OCI-M1 (cell line): ENCODE measurements at places on chromosomes 6 and 20.

- DNase-seq = peak; percentile 47
Measured at GRCh38 chr6:46130666-46131065, 877 bp downstream of the ENPP4 start.

DNA sequence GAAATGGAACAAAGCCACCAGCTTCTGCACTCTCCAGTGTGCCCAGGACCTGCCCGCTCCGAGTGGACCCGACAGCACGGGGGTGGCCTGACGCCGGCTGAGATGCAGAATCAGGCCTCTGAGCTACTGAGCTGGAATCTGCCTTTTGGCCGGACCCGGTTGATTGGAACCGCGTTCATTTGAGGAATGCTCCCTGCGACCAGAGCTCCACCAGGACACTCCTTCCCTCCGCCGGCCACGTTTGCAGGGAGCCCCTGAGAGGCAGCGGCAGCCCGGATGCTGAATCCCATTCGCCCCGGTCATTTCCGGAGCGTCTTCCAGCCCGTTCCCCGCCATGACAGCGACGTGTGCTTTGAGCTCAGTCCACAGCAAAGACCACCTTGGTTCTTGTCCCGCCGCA, 392.7 kb downstream of the THBS2 start:
- DNase-seq = no peak

- no peak for DNase-seq
Measured at GRCh38 chr6:104356197-104356596, 503.5 kb downstream of the HACE1 start.

DNA sequence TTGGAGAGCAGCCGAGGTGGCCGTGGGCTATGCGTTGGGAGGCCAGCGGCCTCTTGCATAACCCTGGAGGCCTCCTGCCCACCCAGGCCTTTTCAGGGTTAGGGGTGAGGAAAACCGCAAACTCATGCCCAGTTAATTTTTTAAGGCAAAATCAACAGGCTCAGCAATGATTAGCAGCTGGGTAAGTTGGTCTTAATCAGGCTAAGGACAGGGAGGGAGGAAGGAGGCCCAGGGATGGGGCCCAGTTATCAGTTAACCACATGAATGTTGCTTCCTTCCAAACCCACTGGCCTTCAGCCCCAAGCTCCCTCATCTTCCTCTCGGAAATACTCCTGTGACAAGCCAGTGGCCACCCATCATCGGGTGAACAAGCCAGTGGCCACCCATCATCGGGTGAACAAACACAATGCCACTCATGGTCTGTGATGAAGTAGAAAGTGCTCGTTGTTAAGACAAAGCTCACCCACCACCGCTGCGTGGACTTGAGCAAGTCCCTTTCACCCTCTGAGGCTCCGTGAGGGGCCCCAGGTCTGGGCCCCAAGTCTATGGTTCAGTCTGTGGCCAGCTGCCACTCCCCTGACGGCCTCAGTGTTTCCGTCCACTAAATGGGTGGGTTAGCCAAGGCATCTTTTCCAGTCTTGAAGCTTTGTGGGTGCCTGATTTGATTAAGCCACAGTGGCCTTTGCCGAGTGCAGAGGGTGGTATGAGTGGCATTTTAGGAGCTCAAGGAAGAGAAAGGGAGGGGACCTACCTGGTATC, 39.4 kb downstream of the HNF4A start:
- DNase-seq = peak; percentile 81

DNA sequence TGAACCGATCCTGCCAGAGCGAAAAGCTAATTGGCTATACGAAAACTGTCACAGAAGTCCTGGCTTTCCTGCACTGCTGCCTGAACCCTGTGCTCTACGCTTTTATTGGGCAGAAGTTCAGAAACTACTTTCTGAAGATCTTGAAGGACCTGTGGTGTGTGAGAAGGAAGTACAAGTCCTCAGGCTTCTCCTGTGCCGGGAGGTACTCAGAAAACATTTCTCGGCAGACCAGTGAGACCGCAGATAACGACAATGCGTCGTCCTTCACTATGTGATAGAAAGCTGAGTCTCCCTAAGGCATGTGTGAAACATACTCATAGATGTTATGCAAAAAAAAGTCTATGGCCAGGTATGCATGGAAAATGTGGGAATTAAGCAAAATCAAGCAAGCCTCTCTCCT, 14.2 kb downstream of the CCR6 start:
- no peak for DNase-seq

GRCh38 chr6:3341467-3341866, 82.7 kb downstream of the PSMG4 start:
- no peak for DNase-seq

GRCh38 chr20:36792422-36792821, 18.9 kb upstream of the DSN1 start:
- DNase-seq = peak; percentile 42

DNA sequence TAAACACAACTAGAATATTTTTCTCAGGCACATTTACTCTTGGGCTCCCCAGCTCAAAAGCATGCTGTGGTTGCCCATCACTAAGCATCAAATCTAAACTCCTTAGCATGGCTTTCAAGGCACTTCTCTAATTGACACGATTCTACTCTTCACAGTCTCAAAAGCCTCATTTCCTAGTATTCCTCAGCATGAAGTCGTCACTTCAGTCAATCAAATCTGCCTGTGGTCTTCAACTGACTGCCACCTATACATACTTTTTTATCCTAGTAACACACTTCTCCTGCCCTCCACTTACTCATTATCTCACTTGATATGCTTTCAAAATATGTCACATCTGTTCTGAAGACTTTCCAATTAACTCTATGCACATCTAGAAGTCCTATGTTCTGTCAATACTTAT, 110.3 kb downstream of the TBC1D32 start:
- no peak for DNase-seq

GRCh38 chr6:139701695-139702094, 327.2 kb upstream of the CITED2 start:
- no peak for DNase-seq

DNA sequence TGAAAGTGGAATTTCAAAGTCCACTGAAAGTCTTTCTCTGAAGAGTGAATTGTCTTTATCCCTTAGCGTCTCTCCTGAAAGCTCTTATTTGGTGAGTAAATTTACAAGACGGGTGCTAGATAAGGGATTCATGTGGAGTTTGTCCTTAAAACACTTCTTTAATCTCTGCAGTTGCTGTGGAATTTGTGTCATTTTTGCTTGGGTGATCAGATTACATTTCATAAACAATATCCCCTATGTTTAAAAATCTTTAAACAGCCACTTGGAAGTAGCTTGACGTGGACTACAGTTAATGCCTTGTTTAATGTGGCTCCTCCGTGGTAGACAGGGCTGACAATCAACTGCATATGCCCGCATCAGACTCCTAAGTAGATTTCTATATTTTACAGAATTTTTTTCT, 175.4 kb upstream of the ZNF217 start:
- no peak for DNase-seq

DNA sequence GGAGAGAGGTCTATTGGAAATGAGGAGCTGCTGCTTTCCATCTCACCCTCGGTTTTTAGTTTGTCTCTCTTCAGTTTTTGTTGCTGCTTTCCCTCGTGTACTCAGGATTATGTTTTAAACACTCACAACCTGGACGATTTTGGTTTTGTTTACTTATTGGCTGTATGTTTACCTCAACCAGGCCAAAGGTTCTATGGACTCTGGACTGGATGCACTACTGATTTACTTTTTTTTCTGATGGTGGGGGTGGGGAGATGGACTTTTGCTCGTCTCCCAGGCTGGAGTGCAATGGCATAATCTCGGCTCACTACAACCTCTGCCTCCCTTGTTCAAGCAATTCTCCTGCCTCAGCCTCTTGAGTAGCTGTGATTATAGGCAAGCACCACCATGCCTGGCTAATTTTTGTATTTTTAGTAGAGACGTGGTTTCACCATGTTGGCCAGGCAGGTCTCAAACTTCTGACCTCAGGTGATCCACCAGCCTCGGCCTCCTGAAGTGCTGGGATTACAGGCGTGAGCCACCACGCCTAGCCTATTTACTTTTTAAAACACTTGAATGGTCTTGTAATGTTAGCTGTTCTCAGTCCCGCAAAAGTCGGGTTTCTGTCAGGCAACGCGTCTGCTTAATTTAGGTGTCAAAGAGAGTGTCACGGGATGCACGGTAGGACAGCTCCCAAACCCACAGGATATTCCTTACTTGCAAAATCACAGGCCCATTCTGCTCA, 148.2 kb upstream of the RIPOR2 start:
- DNase-seq = no peak

DNA sequence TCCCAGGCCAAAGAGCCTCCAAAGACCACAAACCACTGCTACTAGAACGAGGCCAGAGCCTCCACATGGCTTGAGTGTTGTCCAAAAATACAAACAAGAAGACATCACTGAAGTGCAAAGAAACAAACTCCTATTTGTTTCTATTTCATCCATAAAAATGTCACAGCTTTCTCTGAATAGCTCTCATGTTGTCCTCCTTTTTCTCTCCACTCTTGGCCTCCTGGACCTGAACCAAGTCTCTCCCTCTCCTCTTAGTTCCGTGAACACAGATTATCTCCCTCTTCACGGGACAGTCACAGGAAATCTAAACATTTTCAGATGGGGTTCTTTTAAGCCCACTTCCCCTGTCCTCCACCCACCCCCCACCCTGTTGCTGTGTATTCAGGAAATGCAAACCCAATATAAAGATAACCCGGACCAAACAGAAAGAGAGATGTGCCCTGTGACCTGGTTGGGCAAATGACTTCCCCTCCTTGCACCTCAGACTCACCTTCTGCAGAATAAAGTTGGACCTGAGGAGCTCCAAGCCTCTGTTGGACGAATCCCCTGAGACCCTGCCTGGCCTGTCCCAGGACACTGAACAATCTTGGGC, 75.8 kb upstream of the MRPS10 start:
- no peak for DNase-seq

DNA sequence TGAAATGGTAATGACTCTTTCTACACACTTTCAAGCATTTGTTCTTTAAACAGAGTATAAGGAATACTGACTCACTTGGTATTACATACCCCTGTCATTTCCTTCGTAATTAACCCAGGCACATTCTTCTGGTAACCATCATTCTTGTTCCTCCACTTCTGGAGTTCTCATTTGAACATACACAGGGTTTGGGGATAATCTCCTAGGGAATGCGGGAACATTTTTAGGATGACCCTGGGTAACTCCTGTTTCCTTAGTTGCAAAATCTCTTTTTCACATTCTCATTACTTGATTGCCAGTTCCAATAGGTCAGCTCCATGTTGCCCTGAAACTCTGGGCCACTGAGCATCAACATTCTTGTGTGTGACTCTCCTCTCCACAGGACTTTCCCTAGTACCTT, 51.5 kb upstream of the E2F3 start:
- no peak for DNase-seq

DNA sequence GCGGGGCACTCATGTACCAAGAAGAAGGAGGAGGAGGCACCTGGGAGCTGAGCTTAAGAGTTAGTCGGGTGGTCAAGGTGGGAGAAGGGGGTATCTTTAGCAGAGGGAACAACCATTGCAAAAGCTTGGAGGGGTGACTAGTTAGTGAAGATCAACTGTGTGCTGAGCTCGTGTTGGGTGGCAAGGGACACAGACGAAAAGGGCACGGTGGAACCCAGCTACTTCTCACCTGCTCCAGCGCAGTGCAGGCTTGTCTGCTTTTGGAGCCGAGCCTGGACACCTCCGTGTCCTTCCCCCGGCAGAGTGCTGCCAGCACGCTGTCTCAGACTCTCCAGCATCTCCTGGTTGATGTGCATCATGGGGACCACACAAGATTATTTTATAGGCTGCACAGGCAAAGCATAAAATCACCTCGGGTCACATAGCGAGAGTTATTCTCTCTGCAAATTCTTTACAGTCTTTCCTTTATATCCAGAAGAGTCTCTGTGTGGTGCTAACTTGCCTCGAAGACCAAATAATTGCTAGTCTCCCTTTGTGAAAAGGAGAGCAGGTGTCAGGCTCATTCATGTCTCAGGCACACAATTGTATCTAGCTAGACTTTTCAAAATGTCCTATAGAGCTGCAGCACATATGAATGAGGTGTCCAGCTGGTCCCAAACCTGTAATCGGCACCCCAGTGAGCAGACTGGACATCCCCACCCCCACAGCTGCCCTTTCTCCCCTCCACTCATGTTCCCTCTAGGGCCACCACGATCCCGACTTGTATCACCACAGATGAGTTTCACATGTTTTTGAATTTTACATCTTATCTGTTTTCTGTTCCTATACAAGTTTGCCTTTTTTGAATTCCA, 123.4 kb downstream of the CEBPB start:
- no peak for DNase-seq

DNA sequence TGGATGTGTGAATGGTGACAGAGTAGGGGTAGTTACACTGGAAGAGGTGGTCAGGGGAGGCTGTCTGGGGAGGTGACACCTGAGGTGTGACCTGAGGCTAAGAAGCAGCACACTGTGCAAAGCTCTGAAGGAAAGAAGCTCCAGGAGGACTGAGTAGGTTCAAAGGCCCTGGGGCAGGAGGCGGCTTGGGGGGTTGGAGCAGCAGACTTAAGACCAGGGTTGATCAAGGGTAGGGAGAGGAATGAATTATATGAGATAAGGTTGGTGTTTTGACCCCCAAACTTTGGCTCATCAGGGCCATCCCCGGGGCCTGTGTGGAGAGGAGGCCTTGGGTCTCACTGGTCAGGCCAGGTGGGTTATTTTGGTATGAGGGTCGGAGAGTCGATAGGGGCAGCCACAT, 166.1 kb downstream of the GRM4 start:
- no peak for DNase-seq

DNA sequence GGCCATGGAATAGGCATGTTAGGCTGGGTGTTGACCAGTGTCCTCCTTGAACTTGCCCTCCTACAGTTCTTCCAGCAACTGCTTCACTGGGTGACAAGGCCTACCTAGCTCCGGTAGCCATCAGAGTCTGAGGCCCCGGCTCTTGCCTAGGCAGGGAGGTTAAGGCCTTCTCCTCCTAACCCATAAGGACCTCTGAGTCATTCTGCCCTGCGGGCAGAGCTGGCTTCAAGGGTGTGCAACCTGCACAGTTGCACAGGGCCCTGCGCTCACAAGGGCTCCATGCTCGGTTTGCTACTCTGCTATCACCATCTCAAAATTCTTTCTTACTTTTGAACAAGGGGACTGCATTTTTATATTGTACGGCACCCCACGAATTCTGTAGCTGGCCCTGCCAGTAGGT, 17.9 kb downstream of the KCNB1 start:
- no peak for DNase-seq

- peak; percentile 71 for DNase-seq
Measured at GRCh38 chr6:34305982-34306708, 57.3 kb upstream of the SMIM29 start.

DNA sequence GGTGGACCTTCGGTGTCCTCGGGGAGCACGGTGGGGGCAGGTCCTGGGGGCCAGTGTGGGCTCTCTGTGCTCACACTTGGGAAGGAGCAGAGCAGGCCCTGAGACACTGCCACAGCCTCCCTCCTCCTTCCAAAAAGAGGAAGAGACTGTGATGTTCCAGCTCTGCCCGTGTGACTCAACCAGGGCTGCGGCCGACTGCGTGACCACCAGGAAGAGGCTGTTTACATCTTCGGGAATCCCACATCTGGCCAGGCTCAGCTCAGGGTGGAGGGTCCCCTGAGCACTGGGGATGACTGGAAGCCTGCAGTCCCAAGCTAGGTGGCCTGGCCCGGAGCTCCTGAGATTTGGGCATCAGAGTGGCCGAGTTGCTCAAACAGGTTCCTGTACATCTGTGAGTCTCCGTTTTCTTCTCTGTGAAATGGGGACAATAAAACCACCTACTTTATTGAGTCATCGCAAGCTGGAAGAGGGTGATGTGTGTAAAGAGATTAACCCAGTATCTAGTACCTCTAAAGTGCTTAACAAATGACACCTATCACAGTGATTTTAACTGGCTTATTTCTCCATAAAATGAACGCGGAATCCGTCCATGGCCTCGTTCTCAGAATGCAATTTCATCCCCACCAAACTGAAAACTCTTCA, 242.1 kb downstream of the DLL1 start:
- DNase-seq = peak; percentile 41

GRCh38 chr20:19725814-19726525, 32.1 kb upstream of the RIN2 start:
- DNase-seq = no peak

- DNase-seq = no peak
Measured at GRCh38 chr6:85372188-85372914, 77.5 kb upstream of the NT5E start.
